Caco-2 (cell line): ENCODE measurements at places on chromosomes 12 and 14. TPM values are rescaled to one million over a fixed set of nuclear protein-coding genes. Genes with fewer than 3 reads are reported as not detected.

The GRIN2B gene
- 23.4 and 24.4 TPM in 2 replicates for total RNA-seq

- no peak overlapping the region for H3K4me3 ChIP-seq
- H3K27ac ChIP-seq = no peak overlapping the region
- H3K36me3 ChIP-seq = peaks cover 1% of the 10 kb centered on the region; the same call in 1 of the 2 replicates
- DNase-seq = peak; percentile 33
- H3K4me1 ChIP-seq = peaks cover 26% of the 10 kb centered on the region; the same call in 1 of the 2 replicates
Measured at GRCh38 chr12:50222275-50222783, 55.2 kb upstream of the CERS5 start.

- H3K36me3 ChIP-seq = 0 out of 2 replicates have a peak, but pooled peaks cover 2% of the 10 kb centered on the region
- no peak for DNase-seq
- H3K27ac ChIP-seq = no peak overlapping the region
- no peaks in the 10 kb centered on the region for H3K27me3 ChIP-seq
- H3K4me3 ChIP-seq = no peak overlapping the region
Measured at GRCh38 chr12:4555804-4556203, 6.2 kb upstream of the DYRK4 start.

GRCh38 chr12:24379433-24379832 lies 430.0 kb upstream of the SOX5 start:
- peaks cover 2% of the 10 kb centered on the region; the same call in 1 of the 2 replicates for H3K4me1 ChIP-seq
- DNase-seq = no peak
- no peaks in the 10 kb centered on the region for H3K27me3 ChIP-seq

- no peak overlapping the region for H3K4me3 ChIP-seq
- no peak for DNase-seq
- no peaks in the 10 kb centered on the region for H3K4me1 ChIP-seq
Measured at GRCh38 chr12:51185171-51185717, 12.3 kb upstream of the TFCP2 start.
